Type B pancreatic cell (in vitro differentiated cells): ENCODE measurements at places on chromosomes 5 and 9.

- DNase-seq, result no peak
Observed at GRCh38 chr9:80382211-80382891, 810.6 kb downstream of the TLE4 start.

DNA sequence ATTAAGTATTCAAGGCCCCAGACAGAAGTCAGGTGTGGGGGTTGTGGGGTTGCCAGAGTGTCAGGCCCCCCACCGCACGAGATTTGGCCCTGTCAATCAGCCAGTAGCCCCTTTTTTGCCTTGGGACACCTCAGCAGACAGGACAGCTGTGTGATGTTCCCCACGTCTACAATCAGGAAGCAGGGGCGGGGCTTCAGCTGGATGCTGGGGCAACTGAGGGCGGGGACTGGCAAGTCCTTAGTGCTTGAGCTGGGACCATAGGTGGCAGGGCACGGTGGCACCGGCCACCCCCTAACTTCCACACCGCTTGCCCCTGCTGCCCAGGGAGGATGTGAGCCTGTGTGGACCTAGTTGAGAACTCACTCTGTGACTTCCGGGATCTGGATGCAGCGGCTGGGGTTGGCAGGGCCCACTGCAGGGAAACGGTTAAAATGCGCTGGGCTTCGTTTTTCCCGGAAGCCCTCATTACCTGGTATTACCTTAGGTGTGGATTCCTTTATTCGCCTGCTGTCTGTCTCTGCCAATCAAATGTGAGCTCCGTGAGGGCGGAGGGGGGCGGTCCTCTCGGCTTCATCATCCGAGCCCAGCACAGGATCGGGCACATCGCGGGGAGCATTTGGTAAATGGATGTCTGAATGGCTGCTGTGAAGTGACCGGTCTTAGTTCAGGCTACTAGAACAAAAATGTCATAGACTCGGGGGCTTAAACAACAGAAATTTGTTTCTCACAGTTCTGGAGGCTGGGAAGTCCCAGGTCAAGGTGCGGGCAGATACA is 7.5 kb upstream of the GTF3C5 start:
- DNase-seq, result no peak

DNA sequence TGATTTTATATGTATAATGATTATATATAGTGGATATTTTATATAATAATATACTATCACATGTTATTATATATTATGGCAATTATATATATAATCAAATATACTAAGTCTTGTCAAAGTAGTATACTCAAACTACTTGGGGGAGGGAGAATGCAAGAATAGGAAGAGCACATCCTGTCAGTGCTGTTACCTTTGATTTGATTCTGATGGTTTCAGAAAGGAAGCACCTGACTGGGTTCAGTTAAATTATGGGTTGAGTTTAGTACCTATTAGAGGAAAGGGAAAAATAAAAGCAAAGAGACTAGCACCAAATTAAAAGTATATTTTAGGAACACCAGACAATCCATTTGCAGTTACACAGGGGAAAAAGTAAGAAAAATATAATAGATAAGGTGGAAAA is 107.6 kb downstream of the GRIA1 start:
- DNase-seq, result no peak

DNA sequence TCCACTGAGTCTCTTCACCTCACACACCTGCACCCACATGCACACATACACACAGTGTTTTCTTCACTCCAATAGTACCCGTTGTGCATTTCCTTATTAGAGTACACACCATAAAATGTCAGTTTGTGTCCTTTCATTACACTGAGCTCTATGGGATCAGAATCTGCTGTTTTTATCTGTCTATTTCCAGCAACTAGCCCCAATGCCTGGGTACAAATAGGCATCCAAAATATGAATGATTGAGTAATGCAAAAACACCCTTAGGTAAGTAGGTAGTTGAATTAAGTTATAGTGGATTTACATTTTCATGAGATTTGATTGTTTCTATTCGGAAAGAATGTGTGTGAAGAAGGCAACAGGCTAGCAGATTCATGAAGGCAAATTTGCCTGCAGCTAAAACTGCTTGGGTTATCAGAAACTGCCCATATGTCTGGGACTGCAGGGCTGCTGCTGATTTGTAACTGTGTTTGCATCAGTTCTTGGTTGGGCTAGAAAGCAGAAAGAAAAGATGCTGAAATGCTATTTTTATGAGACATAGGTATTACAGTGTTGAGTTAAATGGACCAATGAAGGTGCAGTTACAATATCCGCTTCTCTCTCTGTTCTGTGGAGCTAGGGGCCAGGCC is 26.9 kb downstream of the PPP3R2 start:
- no peak for DNase-seq

DNA sequence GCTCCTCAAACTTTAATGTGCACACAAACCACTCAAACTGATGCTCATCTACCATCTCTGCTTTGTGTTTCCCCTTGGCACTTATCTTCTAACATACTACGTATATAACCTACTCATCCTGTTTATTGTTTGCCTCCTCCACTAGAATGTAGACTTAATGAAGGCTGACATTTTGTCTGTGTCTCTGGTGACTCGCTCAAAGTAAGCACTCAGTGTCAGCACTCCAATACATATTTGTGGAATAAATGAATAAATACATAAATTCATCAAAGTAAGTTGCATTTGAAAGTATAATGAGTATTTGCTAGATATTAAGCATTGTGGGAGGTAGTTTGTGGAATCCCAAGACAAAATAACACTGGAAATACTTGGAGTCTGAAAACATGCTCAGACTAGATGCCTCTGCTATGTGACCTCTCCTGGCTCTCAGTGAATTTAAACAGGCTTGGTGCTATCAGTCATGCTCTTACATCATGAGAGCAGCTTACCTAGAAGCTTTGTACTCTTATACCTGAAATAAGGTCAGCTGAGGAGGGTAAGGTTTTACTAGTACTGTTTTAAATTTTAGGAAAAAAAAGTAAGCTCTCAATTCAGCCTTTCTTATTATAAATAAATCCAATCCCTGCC is 37.0 kb upstream of the RANBP6 start:
- DNase-seq, result no peak

GRCh38 chr9:136345281-136346156 is 18.0 kb downstream of the DNLZ start:
- DNase-seq, result no peak

GRCh38 chr9:113608082-113608685 is 144.7 kb downstream of the RGS3 start:
- DNase-seq, result no peak

GRCh38 chr5:65823845-65824445 is 101.9 kb downstream of the NLN start:
- no peak for DNase-seq

DNA sequence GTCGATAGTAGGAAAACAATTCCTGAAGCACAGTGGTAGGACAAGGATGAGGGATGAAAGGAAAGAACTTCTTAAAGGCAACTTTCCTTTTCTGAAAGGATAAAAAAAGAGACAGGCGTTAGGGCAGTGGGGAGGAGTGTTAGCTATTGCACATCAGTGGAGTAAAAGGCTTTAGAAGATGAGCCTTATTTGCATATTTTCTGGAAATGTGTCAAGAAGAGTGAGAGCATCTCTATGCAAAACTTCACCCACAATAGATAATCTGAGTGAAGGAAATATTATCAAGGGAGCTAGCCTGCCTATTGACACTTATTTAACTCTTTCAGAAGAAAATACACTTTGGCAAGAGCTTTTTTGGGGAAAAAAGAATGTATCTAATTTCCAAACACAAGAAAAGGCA is 151.6 kb downstream of the MACIR start:
- no peak for DNase-seq

- no peak for DNase-seq
Observed at GRCh38 chr9:14887149-14887548, 23.1 kb downstream of the FREM1 start.

DNA sequence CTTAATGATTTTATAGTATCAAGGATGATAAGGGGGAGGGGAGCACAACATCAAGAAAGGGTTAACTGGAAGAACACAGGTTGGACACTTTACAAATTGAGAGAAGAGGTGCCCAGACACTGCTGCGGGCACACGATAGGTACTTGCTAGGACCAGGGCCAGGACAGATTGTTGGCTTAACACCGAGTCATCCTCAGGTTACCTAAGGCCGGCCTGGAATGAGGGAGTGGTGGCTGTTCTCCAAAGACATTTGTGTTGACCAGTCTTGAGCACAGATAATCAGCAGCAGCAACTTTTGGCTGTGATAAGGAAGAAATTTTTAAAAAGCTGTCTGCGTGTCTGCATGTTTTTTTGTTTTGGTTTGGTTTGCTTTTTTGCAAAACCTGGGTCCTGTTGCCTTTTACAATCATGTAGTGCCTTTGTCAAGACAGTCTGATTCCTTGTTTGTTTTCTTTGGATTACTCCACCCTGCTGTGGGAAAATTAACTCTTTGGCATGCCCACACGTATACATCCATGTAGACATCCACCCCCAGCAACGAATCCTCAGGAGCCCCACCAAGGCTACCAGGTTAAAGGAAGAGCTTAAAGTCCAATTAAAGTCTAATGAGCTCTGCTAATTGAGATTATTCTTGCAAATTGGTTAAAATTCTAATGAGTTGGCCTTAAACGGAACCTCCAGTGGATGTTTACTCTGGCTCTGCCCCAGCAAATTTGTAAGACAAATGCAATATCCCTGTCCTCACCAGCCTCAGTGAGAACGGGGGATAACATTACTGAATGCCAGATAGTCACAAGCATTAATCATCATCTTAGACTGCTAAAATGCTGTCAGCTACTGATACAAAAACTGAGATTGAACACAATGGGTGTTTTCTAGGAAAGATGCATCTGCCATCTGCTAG is 382.3 kb downstream of the ACTL7B start:
- no peak for DNase-seq

DNA sequence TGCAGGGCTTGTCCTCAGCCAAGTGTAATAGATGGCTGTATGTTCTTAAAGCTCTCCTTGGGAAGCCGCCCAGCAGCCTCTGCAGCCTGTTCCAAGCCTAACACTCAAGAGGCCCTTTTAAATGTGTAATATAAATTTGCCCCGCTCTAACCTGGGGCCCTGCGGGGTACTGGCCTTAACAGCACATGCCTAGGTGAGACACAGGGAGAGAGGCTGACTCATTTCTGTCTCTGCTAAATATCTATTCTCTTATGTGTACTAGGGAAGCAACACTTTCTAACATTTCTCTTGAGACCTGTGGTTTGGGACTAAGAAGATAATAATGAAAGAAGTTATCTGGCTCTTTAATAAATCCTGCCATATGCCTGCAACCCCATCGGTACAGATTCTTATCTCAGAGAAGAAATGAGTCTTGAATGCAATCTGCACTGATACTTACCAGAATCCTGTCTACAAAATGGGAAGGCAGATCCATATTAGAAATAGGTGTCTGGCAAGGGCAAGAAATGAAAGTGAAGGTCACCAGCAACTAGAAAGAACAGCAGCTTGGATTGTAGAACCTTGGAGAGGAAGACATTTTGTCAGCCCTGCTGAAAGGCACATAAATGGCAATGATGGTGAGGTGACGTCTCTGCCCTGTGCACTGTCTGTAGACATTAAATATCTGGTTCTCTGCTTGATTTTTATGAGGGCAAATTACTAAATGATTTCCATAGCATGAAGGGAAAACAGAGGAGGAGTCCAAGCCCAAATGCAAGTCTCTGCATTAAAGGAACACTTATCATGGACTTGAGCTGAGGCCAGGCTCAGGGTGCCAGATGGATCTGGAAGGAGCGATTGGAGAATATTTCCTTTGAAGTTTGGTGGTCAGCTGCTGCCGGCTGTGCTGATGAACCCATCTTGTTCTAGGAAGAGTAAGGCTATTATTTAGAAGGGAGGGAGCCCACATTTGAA is 14.5 kb upstream of the TGFBI start:
- no peak for DNase-seq

DNA sequence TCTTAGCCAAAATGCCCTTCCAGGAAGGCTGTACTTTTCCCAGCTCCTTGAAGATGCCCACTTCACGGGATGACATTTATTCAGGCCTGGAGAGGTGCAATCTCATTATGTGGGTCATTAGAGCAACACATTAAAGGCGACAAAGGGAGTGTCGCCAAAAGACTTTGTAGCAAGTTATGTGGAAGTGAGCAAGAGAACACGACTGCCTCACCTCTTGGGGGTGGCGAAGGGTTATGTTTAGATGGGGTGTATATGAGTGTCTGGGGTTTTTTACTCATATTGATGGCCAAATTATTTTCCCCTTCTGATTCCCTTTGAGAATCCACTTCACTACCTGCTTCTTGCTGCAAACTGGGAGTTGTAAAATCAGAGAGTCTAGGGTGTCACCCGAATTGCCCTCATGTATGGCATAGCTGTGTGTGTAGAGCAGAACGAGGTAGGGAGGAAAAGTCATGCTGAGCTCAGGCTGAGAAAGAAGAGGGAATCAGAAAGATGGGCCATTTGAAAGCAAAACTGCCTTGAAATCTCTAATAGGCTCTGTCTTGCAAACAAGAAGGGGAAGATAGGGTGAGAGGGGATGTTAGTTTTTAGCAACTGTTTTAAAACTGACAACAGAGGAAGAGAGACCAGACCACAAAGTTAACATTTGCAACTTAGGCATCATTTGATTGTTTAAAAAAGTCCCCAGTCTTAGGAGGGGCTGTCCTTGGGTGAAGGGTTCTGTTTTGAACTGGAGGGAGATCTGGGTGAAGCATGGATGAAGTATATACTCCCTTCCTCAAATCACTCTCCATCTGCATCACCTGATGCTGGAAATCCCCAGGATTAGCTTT is 97.1 kb upstream of the IL12B start:
- no peak for DNase-seq

DNA sequence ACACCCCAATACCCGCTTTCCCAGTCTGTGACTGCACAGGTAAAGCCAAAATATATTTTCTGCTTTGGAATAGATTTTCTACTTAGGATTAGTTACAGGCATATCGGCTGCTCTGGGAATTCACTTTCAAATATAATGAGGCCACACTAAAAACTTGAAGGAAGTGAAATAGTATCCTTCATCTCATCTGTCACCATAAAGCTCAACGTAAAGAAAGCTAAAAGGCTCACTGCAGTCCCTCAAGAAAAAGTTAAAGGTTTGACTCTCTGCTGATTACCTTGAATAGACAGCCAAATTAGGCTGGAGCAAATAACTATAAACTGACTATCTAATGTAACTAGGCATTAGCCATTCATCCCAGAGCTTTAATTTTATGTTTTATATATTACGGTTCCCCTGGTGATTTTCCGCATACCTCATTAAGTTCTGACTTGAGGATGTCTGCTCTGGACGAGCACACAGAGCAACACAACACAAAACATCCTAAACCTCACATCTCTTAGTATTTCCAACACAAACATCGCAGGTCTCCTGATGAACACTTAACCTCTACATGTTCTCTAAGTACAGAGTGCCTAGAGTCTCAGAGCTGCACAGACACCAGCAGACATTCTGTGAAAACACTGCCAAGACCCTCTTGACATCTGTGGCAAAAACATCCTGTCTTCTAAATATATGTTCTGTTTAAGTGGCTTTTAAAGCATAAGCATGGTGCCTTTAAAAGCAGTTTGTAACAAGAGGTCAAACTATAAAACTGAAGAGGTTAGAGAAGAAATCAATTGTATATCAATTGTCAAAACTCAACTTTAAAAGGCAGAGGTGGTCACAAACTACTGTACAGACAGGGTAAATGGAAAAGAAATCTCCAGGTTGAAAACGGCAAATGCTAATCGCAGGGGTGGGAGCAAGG is 35.4 kb downstream of the ELAVL2 start:
- DNase-seq, result no peak
